ENCODE measurements at places on chromosomes 13 and 19. TPM values are rescaled to one million over a fixed set of nuclear protein-coding genes. Genes with fewer than 3 reads are reported as not detected.

The LHB gene
- not detected for polyA plus RNA-seq

GRCh38 chr19:46975925-46976782 is 43.5 kb upstream of the NPAS1 start:
- no peak for DNase-seq

DNA sequence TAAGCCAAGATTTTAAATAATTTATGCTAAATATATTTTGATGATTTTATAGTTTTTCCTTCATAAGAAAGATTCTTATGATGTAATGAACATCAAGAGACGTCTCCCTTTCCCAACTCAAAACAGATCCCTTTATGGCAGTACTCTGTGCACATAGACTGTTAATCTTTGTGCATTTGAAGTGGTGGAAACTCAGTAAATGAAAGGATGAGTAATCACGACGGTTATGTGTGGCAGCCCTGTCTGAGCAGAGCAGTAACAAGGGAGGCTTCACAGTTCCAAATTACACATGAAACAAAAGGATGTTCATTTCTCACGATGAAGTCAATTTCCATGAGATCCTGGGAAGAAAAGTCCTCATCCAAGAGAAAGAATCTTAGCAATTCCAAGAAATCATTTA is 498.1 kb downstream of the KLF5 start:
- DNase-seq, result no peak

The NLRP5 gene
- not detected for polyA plus RNA-seq

The TINCR gene
- polyA plus RNA-seq, result 0.21 TPM

DNA sequence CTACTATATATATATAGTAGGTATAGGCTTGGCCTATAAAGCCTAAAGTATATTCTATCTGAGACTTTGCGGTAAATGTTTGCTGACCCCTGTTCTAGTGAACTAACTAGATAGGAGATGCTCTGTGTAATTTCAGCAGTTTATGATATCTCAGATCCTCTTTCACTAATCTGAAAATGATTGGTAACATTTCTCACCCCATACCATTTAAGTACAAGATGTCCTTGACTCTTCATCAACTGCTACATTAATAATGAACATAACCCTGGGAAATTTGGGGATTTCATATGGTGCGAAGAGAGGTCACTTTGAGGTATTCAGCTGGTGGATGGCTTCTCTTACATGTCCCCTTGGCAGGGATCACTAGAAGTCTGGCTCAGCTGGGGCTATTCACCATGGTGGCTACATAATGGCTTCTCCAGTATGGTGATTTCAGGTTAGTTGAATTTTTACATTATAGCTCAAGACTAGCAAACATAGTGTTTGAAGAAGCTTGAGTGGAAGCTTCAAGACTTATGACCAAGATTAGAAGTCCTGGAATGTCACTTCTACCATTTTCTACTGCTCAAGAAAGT is 103.6 kb upstream of the MYCBP2 start:
- no peak for DNase-seq

The ZSWIM9 gene
- 8.9 TPM for polyA plus RNA-seq

DNA sequence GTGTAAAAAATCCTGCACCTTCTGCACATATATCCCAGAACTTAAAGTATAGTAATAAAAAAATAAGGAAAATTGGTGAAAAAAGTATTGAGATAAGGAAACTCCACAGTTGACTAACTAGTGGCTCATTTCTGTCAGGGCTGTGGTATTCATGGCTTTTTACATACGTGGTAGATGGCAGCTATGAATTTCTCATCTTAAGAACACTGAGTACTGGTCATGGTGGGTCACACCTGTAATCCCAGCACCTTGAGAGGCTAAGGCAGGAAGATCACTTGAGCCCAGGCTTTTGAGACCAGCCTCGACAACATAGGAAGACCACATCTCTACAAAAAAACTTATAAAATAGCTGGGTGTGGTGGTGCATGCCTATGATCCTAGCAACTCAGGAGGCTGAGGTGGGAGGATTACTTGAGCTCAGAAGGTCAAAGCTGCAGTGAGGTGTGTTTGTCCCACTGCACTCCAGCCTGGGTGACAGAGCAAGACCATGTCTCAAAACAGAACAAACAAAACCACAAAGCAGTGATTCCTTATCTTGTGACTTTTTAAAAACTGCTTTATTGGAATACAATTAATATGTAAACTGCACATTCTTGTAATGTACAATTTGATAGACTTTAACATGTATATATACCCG is 16.8 kb downstream of the SLAIN1 start:
- DNase-seq, result no peak

The SULT2B1 gene
- 0.32 TPM for polyA plus RNA-seq

The ZNF665 gene
- 9.0 TPM for polyA plus RNA-seq

GRCh38 chr13:111867657-111868056 is 199.3 kb upstream of the SOX1 start:
- no peak for DNase-seq

The TMEM147 gene
- polyA plus RNA-seq, result 80.6 TPM

The ELANE gene
- polyA plus RNA-seq, result 0.36 TPM
